ENCODE measurements at places on chromosomes 5 and 9.

- no peak for DNase-seq
Measured at GRCh38 chr5:89471115-89471514, 588.1 kb upstream of the MEF2C start.

GRCh38 chr9:121399883-121400607, 30.0 kb upstream of the STOM start:
- DNase-seq: peak; percentile 51

GRCh38 chr9:117720555-117720954, 16.4 kb downstream of the TLR4 start:
- DNase-seq: no peak

GRCh38 chr5:55691265-55692105, 20.6 kb downstream of the SLC38A9 start:
- DNase-seq: peak; percentile 44

DNA sequence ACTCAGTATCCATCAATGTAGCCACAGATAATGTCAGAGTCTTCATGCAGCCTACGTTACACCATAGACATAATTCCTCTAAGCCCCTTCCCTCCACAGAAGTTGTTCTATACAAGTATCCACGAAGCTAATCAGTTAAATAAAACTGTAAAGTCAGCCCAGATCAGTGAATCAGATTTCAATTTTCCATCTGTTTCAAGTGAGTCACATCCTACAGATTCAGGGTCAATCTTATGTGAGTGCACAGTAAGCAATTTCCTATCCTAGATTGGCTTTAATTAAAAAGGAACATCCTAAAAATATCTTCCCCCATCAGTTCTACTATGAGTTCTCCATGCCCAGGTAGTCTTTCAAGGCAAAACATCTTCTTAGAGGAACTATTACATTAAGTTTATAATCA, 402.5 kb downstream of the EFNA5 start:
- DNase-seq: no peak

GRCh38 chr5:59102437-59102836, 519.6 kb downstream of the RAB3C start:
- no peak for DNase-seq

- no peak for DNase-seq
Measured at GRCh38 chr9:83041771-83042170, 21.2 kb downstream of the RASEF start.

DNA sequence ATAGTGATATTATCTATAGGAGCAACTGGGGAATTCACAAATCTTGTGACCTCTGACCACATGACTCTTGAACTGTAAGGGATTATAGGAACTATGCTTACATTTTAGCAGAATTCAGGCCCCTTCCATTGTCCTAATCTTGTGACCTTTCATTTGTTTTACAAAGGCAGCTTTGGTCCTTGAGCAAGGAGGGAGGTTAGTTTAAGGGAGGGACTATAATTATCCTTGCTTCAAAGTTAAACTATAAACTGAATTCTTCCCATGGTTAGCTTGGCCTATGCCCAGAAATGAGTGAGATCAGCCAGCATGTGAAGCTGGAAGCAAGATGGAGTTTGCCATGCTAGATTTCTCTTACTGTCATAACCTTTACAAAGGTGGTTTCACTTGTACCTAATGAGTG, 51.2 kb downstream of the TARS1 start:
- DNase-seq: no peak

DNA sequence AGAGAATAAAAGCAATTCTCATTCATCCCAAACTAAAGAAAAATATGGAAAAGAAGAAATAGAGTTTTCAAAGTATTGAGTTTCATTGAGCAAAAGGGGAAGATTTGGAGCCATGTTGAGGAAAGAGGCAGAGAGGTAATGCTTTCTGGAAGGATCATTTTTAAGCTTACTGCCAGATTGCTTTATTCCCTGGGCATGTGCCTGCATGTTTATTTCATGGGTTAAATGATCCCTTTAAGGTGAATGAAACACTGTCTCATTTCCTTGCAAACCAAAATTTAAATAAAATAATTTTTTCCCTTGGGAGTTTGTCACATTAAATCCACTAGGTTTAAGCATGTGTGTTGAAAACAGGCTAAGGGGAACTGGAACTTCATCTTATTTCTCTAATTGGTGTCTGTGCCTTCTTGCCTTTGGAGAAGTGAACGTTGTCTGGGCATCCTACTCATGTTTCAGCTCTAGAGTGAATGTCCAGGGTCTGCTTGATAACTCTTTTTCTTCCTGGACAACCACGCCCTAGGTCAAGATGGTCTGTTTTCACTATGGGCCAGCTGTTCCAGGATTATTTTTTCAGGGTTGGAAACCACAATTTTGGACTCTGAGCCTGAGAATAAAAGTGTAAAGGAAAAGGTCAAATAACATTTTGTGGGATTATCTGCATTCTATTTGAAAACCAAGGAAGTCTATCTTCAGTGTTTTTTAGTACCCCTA, 114.1 kb upstream of the ELL2 start:
- no peak for DNase-seq

DNA sequence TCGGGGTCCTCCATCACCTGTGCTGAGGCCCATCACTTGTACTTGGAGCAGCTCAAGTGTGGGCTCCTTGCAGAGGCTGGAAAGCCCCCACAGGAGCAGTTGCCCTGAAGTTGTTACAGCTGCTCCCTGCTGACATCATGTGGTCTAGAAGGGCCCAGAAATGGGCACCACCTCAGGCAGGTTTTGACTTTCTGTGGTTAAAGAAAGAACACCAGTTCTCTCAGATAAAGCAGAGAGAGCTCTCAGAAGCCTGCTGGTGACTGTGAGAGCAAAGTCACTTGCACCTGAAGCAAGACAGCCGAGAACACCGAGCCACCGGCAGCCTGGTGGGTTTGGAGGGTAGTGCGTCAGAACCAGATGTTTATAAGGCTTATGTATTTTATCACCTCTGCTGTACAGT, 70.4 kb downstream of the MVB12B start:
- DNase-seq: peak; percentile 63

DNA sequence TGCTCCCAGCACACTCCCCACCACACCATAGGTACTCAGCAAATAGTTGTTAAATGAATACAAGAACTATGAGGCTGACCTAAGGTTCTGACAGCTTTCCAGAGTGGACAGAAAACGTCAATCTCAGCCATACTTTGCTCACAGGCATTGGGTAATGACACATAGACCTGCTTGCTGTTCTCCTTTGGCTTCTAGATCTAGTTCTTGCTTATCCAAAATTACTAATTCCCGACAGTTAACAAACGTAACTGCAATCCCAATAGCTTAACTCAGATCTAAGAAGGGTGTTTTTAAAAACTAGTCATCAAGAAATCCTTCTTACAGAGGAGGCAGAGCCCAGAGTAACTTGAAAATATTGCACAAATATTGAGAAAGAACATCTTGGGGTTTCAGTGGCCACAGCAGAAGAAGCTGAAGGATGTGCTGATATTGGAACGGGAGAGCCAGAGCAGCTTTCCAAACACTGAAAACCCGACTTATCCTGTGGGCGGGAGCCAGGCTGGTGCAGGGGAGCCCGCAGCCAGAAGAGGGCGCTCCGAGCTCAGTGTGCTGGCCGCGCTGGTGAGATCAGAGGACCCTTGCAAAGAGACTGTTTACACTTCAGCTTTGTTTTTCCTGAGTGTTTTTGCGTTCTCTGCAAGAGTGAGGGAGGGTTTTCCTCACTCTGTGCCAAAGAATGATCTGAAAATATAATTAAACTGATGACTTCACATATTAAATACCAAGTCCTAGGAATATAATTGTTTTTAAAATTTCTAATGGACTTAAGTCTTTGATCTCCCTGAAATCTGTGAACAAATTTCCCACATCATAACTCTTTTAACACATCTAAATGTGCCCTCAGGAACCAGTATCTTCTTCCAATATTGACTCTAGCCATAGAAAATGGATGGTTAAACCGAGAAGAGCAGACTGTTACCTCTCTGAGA, 30.3 kb downstream of the FGF1 start:
- DNase-seq: peak; percentile 43

DNA sequence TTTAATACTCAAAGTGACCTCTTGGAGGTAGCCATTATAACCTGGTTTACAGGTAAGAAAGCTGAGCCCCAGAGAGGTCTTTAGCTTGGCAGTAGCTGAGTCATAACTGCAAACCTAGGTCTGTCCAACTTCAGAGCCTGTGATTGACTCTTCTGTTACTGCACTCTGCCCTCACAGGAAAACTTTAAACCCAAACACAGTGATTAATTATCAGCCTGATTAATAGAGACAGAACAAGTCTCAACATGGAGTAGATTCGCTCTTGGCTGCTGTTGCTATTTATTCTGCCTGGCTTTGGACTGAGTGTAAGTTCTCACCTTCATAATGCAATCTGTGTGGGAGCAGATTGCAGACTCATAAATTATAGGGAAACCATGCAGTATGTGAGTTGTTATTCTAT, 27.4 kb upstream of the TXN start:
- no peak for DNase-seq

GRCh38 chr5:91176288-91177016, 206.7 kb downstream of the ARRDC3 start:
- DNase-seq: no peak

DNA sequence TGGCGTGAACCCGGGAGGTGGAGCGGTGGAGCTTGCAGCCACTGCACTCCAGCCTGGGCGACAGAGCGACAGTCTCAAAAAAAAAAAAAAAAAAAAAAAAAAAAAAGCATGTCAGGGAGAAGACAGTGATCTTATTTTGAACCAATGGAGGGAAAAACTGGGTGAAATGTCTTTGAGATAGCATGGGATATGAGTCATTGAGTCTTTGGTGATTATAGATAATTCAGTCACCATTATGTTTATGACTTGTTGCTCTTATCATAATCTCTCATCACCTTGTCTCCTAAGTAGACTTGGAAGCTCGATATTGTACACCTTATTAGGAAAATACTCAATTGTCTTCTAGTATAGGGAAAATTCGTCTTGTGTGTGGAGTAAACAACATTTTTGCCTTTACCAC, 55.1 kb upstream of the KDM4C start:
- DNase-seq: no peak

DNA sequence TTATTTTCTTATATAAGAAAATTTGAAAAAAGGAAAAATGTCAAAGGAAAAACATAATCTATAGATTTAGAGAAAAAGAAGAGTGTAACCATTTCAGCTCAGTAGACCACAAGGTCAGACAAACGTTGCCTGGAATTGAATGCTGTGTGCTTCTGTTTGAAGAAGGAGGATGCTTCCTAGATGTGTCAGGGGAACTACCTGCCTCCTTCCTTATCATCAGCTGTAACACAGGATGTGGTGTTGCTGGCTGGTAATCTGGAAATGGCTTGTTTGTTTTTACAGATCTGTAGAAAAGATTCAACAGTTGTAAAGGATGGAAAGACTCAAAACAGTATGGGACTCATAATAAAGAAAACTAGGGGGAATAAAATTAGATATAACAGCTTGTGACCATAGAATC, 160.7 kb upstream of the MEF2C start:
- DNase-seq: no peak

GRCh38 chr9:105114318-105114717, 130.1 kb upstream of the SLC44A1 start:
- DNase-seq: no peak

- no peak for DNase-seq
Measured at GRCh38 chr9:121296213-121297127, 28.5 kb downstream of the GSN start.

DNA sequence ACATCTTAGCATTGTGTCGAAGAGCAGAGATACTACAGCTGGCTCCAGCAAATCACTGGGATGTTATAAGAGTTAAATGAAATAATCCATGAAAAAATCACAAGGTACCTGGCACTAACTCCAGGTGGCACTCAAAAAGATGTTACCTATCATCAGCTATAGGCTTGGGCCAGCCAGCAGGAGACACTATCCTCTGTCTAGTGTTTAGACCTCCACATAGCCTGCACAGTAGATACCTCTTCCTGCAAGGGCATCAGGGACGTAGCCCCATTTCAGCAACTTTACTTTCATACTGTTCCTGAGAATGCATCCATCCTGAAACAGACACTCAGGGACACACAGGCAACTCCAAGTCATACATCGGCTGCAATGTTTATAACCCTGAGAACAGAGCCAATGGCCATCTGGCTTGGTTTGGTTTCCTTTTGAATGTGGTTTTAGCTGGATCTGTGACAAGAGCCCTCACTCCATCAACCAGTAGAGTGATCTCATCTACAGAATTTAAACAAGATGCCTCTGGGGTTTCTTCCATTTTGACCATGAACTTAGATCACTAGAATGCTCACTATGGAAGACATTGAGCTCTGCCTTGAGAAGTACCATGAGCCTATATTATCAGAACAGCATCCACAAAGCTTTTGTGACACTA, 69.9 kb downstream of the TLE1 start:
- DNase-seq: no peak

- DNase-seq: no peak
Measured at GRCh38 chr5:35331956-35332950, 102.0 kb upstream of the PRLR start.

GRCh38 chr9:34929506-34930102, 28.5 kb upstream of the PHF24 start:
- DNase-seq: no peak

- no peak for DNase-seq
Measured at GRCh38 chr9:98235126-98235525, 20.3 kb downstream of the TBC1D2 start.

DNA sequence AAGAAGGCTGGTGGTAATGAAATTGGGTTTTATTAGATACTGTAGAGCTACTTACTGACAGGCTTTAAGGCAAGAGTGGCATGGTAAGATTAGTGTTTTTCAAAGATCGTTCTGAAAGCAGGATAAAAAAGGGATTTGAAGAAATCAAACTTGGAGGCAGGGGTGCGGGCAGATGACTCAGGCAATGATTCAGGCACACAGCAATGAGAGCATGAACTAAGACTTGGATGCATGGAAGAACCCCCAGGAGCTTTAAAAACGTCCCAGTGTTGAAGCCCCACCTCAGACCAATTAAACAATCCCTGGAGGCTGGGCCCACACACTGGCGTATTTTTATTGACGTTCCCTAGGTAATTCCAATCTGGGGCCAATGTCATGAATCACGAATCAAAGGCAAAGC, 102.5 kb downstream of the SREK1 start:
- no peak for DNase-seq

GRCh38 chr9:37029776-37030610, 4.1 kb downstream of the PAX5 start:
- no peak for DNase-seq

DNA sequence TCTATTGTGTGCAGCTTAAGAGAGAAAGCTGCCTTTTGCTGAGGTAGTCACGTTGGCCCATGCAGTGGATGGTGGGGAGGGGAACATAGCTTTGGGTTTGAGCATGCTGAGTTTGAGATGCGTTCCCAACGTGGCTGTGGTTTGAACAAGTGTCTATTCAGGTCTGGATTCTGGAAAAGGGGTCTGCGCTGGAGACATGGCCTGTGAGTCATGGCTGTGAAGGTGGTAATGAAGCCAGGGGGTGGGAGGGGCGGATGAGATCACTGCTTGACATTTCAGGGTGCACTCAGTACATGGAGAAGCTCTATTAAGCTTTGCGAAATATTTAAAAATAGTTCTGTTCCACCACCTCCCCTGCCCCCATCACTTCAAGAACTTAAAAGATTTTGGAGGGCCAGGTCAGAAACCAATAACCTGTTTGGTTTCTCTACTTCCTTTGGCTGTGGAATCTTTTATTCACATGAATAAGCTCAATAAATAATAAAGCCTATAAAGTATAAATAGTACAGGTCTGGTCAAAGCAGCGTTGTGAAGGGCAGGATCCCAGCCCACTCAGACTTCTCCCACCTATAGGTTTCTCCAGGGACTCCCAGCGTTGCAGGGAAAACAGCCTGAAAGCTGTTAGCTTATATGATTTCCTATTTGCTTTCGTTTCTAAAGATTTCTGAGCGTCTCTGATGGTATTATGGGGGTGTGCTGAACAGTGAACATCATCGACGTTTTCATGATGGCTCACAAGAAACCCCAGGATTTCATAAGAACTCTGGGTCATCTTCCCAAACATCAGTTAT, 189.9 kb downstream of the NSG2 start:
- no peak for DNase-seq

GRCh38 chr9:136977649-136978072, 357 bp downstream of the PTGDS start:
- DNase-seq: no peak

All from CD8-positive, alpha-beta memory T cell (primary cell).